ENCODE measurements at places on chromosomes 2 and 18.
A peak's percentile ranks its signal among the peaks of the same experiment; 100 is the strongest.

GRCh38 chr2:24745825-24746224 lies 47.4 kb downstream of the PTRHD1 start:
- no peak for DNase-seq

DNA sequence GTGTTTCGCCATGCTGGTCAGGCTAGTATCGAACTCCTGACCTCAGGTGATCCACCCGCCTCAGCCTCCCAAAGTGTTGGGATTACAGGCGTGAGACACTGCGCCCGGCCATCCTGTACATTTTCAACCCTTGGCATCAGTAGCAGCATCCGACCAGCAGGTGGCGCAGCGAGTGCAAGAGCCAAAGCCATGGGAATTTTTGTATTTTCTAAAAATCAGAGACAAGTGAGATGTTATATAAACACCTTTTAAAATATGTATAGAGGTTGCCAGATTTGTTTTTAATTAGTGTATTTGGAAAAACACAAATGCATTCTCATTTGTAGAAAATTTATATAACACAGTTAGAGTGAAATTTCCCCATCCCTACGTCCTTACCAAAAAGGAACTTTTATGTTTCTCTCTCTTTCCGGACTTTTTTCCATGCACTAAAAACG lies 36.8 kb downstream of the MOGAT1 start:
- DNase-seq = peak; percentile 52

DNA sequence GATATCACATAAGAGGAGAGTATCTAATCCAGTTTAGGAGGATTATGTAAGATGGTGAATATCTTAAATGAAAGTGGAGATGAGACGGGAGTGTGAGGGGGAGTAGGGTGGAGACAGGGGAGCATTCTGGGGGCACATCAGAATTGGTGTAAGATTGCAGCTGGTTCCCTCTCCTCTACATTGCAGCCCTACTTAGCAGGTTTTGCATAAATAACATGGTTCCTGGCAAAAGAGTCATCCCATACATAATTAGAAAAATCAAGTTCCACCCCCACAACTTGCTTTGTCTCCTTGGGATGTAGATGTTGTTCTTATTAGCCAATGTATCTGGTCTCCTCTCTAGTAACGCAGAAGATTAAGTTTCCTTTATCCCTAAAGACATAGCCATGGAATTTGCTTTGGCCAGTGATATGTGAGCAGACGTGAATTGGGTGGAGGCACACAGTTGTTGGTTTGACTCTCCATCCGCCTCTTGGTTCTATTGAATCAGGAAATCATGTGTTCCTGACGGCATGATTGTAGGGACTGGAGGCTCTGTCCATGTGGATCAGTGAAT lies 137.9 kb downstream of the KLHL14 start:
- DNase-seq = no peak

DNA sequence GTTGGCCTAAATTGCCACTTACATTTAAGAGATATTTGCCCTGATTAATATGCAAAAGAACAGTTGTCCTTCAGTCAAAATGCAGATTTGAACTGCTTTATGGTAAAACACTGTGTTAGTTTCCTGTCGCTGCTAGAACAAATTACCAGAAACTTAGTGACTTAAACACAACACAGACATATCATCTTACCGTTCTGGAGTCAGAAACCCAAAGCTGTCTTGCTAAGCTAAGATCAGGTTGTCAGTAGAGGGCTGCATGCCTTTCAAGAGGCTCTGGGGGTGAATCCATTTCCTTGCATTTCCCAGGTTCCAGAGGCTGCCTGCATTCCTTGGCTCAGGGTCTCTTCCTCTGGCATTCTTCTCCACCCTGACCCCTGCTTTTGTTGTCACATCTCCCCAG lies 149.5 kb downstream of the FAM161A start:
- no peak for DNase-seq

- no peak for DNase-seq
Observed at GRCh38 chr2:57941816-57942215, 104.8 kb upstream of the VRK2 start.

DNA sequence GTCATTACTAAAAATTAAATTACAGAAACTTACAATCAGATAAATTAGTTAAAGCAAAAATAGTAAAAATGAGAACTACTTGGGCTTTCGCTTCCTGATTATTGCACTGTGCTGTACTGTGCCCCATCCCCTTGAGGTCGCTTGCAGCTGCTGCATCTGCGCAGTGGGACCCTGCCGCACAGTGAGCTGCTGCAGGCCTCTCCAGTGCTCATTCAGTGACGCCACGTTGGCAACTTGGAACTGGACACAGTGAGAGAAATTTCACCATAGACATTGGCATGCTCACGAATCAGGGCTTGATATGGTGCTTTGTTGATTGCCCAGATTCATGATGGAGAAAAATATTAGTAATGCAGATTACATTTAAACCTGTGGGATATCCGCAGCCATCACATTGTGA lies 290.8 kb upstream of the MYT1L start:
- no peak for DNase-seq

DNA sequence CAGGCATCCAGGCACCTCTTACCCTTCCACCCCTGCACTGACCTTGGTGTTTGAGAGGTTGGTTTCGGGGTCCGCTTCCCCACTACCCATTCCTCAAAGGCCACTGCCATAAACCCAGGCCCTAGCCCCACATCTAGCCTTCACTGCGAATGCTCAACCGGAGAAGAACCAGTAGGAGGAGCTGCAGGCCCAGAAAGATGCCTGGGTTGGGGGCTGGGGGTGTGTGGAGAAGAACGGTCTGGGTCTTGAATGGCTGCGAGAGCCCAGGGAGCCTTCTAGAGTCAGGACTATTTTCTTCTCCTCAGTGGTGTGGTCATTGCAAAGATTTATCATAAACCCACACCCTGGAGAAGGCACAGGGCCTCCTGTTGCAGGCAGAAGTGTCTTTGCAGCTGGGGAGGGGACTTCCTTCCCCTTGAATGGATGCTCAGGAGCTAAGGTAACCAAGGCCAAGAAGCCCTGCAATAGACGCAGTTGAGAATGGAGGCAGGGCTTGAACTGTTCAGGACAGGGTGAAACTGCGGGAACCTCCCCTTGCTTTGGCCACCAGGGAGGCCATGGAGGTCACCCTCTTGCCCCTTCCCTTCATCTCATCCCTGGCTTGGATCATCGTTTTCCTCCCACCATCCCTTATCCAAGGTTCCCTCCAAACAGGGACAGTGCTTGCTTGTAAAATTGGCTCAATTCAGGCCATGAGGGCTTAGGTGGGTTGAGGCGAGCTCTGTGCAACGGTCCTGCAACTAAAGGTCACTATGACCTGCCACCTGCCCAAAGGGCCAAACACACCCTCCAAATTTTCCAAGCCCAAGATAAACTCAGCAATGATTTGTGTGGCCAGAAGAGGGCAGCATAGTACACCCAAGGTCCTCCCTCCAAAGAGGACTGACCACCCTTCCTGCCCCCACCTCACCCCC lies 20.9 kb downstream of the THNSL2 start:
- DNase-seq = no peak

- DNase-seq = no peak
Observed at GRCh38 chr2:152319822-152320570, 15.0 kb upstream of the FMNL2 start.

DNA sequence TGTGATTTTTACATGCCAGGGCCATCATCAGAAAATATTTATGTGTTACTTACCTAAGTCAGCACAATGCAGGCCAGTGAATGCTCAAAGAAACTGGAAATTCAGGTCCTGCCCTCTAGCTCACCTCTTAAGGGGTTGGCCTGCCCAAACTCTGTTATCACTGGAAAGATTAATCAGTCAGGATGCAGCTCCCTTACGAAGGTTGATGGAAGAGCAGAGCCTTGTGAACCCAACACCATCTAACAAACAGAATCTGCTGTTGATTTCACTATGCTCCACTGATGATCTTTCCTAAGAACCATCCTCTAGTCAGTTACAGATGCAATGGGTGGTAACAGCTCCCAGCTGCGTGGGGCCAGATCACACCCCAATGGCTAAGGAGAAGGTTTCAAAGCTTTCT lies 38.2 kb downstream of the SOX11 start:
- DNase-seq = no peak

GRCh38 chr2:198811198-198811597 lies 646.5 kb downstream of the SATB2 start:
- DNase-seq = no peak

DNA sequence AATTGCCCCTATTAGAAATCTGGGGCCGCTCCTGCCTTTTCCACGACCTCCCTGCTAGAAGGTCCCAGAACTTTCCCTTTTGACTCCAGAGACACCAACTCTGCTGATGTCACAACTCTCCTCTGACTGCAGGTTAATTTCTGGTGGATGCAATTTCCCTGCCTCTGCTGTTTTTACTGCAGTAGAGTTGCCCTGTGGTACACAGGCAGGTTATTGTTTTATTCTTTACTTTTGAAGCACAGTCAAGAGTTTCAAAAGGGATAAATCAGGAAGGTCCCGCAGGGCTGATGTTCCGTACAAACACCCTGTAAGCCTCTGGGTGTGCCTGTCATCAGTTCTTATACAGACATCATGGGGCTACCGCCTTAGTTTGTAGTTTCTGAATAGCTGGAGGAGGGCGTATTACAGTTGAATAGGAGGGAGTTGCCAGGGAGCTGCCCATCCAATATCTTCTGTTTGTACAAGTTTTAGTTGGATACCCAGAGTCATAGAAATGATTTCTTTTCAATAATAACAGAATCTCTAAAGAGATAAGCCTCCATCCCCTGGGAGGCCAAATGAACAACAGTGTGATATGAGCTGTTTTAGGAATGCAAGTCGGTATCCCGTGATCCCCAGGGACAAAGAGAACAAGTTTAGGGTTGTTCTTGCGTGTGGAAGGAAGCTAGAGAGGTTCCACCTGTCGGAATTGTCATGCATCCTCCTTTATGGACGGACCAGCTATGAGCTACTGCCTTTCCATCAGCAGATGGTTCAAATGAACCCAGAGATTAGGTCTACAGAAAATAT lies 108.4 kb upstream of the COPS8 start:
- no peak for DNase-seq

- DNase-seq = peak; percentile 43
Observed at GRCh38 chr2:134217351-134217750, 36.5 kb upstream of the MGAT5 start.
